EL (cell line): ENCODE measurements at places on chromosomes 11 and 22.

DNA sequence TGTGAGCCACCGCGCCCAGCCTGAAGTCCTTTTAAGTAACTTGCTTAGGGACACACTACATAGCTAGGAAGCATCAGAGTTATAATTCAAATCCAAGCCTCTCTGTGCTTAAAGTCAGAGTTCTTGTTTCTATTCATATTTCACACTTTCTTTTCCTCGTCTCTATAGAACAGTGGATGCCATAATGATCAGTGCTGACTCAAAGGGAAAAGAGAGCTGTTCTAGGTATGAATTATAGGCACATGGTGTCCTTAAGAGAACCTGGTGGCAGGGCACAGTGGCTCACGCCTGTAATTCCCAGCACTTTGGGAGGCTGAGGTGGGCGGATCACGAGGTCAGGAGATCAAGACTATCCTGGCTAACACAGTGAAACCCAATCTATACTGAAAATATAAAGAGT lies 400.2 kb upstream of the DDI1 start:
- DNase-seq = no peak

GRCh38 chr11:96319898-96320656 lies 22.9 kb downstream of the MAML2 start:
- no peak for DNase-seq

DNA sequence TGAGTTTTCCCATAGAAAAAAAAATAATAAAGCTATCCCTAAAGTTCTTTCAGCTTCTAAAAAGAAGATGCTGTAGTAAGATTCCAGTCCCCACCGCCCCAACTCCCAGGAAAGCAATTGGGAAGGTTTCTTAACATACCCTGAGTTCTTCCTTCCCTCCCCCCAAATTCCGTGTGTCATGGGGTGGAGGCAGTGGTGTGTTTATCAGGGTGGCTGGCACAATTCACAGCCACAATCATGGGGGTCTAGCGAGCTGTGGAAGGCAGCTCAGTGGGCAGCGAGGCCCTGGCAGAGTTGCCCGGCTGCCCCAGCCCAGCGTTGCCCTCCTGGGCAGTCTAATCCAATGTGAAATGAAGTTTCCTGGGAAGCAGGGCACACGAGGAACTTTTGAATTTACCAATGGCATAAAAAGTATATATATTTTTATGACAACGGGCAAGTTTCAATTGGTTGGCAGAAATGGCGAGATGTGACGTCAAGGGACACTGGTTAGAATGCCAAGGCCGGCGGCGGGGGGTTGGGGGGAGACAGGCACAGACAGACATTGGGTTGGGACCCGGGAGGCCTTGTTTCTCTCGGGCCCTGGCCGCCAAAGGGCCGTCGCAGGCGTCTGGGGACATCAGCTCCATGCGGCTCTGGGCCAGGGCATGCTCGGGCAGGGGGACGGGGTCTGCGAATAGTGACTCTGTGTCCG lies 80.7 kb upstream of the PPARA start:
- DNase-seq = peak; percentile 96

DNA sequence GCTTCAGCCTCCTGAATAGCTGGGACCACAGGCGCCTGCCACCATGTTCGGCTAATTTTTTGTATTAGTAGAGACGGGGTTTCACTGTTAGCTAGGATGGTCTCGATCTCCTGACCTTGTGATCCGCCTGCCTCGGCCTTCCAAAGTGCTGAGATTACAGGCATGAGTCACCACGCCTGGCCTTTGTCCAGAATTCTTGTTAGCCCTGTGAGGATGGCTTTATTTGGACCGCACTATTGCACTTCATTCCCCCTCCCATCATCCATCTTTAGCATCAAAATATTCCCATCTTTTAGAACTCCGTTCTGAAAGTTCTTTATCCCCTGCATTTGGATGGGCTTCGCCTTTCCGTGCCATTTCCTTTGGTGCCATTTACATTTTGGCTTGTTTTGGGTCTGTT lies 2.6 kb downstream of the SAMM50 start:
- DNase-seq = no peak

DNA sequence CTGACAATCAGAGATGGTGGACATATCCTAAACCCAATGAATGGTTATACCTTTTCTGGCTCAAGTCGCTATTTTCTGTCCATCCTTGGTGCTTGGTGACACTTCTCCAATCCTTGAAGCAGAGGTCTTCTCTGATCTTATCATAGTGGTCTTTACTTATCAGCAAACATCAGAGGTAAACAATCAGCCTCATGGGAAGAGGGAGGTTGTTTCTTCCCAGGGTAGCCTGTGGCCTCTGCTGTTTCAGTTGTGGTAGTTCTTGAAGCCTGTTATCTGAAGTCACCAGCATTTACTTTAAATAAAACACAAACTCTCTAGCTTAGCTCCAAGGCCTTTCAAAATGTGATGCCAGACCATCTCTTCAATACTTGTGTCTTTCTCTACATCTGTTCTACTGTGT lies 66.7 kb downstream of the RRM1 start:
- no peak for DNase-seq

GRCh38 chr11:63489879-63490278 lies 1.1 kb downstream of the PLAAT5 start:
- DNase-seq = peak; percentile 49

DNA sequence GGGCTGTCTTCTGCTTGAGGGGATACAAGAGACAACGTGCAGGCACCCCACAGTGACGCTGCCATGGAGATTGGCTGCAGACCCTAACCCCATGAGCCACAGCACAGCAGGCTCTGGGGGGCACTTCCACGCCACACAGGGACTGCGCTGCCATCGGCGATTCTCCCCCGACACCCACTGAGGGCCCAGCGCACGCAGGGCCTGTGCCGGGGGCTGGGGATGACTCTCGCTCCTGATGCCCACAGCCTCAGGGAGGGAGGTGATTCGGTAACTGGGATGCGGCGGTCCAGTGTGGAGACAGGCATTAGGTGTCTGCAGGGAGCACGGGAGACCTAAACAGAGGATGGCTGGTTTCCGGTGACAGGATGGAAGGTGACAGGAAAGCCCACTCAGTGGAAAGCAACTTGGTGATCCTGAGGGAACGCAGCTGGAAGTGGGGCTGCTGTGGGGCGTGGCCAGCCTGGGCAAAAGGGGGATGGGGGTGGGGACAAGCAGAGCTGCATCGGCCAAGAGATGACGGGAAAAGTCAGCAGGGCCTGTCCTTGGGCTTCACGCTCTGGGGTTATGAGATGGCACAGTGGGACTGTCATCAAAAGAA lies 37.7 kb downstream of the EFCAB6 start:
- no peak for DNase-seq

DNA sequence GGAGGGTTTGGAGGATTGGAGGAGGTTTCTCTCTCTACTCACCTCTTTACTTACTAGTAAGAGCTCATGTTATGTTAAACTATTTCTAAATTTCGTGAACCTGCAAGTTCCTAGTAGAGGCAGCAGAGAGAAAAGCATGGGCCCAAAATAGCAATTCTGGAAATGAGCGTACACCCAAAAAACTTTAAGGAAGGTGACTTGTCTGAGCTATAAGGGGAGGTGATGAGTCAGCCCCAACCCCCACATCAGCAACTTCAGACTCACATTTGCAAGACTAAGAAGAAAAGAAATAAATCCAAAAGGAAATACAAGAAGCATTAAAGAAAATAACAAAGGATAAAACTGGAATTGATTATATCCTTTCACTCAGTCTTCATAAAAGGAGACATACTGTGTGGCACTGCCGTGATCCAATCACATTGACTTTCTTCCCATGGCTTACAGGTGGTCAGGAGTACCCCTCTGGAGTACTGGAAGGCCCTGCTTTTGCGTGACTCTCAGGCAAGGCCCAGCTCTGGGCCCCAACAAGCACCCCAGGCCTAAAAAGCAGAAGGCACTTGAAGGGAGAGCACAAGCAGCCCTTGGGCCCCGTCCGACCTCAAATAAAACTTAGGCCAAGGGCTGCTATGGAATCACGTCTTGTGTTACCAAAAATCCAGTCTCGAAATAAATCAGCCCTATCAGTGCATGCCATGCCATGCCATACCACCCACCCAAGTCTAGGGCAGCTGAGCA lies 14.3 kb downstream of the PACSIN2 start:
- peak; percentile 59 for DNase-seq

- DNase-seq = no peak
Observed at GRCh38 chr11:60390419-60390818, 5.8 kb upstream of the MS4A14 start.

- DNase-seq = no peak
Observed at GRCh38 chr11:26553182-26553581, 18.9 kb downstream of the MUC15 start.

GRCh38 chr11:11072067-11072466 lies 214.2 kb upstream of the ZBED5 start:
- DNase-seq = no peak

- no peak for DNase-seq
Observed at GRCh38 chr11:11581481-11581880, 40.3 kb downstream of the GALNT18 start.

- no peak for DNase-seq
Observed at GRCh38 chr11:102312667-102313066, 4.6 kb upstream of the BIRC3 start.

DNA sequence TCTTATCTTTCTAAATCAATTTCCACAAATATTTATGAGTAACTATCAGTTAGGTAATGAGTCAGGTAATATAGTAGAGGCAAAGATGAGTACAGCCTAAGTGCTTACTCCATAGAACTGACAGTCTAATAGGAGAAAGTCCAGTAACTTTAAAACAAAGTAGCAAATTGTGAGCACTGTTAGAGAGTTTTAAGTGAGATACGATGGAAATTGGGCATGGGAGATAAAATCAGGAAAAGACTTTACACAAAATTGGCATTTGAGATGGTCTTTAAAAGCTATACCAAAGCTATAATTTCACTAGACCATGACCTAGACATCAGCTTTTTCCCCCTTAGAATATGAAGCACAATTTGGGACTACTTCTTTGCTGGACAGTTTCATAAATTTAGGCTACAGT lies 113.7 kb downstream of the CSTPP1 start:
- DNase-seq = no peak

- DNase-seq = no peak
Observed at GRCh38 chr11:17812865-17813187, 78.2 kb downstream of the KCNC1 start.
